ENCODE measurements at places on chromosomes 16 and 17. TPM values are rescaled to one million over a fixed set of nuclear protein-coding genes. Genes with fewer than 3 reads are reported as not detected.

TPPP3 gene
- total RNA-seq = 0.59 TPM

HBA2 gene
- not detected for total RNA-seq

CDH13 gene
- 102 TPM for total RNA-seq

GNG13 gene
- not detected for total RNA-seq

DNA sequence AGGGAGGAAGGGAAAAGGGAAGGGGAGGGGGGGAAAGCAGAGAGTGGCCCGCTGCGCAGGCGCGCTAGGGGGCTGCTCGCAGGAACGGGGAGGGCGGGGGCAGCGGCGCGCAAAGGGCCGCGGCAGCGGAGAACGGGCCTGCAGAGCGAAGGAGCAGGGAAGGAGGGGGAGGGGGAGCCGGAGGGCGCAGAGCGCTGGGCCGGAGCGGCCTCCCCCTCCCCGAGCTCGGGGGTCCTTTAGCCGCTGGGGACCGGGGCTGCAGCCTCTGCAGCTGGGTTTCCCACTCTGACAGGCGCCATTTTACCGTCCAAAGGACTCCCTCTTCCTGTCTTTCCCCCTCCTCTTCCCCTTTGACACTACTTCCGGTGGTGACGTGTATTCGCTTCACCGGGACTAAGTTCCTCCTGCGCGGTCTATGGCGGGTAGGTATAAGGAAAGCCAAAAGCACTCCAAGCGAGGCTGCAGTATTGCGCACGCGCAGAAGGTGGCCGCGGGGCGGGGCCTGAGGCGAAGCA lies at the start of gene CTDNEP1:
Gene CTDNEP1 (minus strand): TSS at position 74 of the 515 bp plus-strand sequence. CDS start 438 bp downstream, outside the sequence.
- DNase-seq = peak; percentile 99

GRCh38 chr17:36546418-36547093 lies 1.8 kb downstream of the GGNBP2 start:
- DNase-seq = no peak

GRCh38 chr16:77610496-77610895 lies 111.8 kb upstream of the NUDT7 start:
- DNase-seq = no peak

GRCh38 chr17:3917391-3917931 lies 1.2 kb upstream of the P2RX1 start:
- peak; percentile 89 for DNase-seq

DNA sequence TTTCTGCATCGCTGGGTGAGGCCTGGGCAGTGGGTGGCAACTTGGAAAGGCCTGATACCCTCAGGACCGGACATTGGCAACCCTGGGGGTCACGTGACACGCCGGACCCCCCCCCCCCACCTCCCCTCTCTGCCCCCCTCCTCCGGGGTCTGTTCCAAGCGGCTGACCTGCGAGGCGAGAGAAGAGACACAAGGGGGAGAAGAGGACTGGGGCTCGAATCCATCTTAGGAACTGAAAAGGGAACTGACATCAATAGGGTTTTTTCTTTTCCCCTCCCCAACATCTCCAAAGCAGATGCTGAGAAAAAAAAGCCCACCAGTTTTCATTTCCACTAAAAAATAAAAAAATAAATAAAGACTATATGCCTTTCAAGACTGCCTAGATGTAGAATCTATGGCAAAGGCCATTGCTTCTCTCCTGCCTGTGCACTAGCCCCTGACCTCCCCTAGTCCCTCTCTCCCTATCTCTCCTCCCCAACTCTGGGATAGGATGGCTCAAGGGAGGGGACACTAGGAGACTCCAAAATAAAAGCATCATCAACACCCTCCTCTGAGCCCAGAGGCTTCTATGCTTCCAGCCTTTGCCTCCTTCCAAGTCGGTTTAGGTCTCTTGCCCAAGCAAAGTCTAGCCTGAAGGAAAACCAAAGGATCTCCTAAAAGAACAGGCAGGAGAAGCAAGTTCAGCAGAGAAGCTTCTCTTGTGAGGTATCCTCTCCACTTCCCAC lies 7.7 kb upstream of the HOXB2 start:
- no peak for DNase-seq

GRCh38 chr17:10224582-10225195 lies 26.3 kb upstream of the GAS7 start:
- DNase-seq = no peak

DNA sequence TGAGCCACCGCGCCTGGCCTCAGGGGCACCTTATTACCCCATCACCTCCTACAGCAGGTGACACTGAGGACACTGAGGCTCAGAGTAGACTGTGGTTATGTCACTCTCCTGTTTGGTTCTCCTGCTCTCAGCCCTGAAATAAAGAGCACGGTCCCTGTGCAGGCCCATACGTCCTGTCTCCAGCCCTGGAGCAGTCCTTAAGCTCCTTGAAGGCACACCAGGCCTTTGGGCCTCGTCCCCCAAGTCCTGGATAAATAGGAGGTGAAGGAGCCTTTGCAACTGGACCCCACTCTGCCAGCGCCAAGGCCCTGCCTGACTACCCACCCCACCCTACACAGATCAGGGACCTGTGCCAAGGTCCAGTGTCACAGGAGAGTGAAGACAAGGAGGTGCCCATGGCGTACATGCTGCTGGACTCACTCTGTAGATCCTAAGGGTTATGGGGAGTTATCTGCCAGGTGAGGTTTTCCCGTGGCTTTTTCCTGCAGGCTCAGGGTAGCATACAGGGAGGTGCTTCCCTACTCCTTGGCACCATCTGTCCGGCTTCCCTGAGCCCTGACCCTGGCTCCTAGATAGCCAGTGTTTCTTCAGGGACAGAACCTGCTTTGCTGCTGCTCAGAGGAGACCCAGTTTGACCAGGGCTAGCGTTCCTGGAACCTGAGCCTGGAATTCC lies 253.2 kb downstream of the SEC14L1 start:
- no peak for DNase-seq

DNA sequence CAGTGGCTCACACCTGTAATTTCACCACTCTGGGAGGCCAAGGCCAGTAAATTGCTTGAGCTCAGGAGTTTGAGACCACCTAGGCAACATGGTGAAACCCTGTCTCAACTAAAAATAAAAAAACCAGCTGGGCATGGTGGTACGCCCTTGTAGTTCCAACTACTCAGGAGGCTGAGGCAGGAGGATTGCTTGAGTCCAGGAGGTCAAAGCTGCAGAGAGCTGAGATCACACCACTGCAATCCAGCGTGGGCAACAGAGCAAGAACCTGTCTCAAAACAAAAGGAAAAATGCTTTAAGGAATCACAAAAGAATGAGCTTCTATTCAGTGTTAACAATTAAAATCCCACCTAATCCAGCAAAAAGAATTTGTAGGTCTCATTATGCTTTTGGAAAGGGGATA lies 5.9 kb downstream of the PRR11 start:
- DNase-seq = no peak

DNA sequence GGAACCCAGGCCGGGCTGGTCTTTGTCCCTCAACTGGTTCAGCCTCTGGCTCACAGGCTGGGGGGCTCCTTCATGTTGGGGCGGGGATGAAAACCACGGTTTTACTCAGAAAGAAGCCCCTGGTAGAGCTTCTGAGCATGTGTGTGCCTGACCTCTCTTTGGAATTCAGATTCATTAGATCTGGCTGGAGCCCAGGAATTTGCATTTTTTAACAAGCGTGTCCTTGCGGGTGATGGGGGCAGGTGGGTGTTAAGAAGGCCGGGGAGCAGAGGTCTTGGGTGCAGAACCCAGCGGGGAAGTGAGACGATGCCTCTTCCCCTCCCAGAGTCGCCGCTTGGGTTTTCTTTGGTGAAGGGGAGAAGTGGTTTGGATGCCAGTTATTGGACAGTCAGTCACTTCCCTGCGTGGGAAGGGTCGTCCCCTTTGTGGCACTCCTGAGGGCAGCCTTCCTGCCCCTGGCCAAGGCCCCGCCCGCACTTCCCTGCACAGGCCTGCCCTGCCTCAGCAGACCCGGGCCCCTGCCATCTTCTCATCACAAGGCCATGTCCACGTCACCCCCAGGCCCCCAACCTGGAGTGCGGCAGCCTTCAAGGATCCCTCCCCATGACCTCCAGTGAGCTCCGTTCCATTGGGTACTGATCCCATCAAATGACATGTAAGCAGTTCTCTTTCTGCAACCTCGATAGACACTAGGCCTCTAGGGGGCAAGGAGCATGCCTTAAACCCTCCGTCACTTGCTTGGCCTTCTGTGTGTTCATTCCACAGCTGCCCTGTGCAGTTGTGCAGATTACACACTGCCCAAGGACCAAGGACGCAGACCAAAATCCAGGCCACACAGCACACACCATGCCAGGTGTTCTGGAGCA lies 177.7 kb upstream of the CIBAR2 start:
- no peak for DNase-seq
